GM23338 (cell line): ENCODE measurements at places on chromosomes 5 and 9.

DNA sequence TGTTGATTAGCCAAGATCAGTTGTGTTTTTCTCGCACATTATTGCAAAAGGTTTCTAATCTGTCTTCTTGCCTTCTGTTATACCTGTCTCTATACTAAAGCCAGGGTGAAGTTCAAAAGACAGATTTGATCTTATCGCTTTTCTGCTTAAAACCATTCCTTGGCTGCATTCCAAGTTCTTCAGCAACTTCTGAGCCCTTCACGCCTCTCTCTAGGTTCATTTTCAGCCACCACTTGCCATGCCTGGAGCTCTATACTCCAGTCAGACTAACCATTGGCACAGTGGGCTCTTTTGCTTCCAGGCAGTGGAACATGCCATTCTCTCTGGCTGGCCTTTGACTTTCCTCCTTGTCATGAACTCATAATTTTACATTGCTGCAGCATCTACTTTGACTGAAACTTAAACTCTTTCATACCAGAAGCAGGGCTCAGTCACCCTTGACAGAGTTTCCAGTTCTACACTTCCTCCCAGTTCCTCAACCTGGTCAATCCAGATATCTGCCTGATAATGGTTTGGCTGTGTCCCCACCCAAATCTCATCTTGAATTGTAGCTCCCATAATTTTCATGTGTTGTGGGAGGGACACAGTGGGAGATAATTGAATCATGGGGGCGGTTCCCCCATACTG lies 114.4 kb downstream of the SLC12A2 start:
- H3K27ac ChIP-seq = no peak overlapping the region
- H3K27me3 ChIP-seq = no peaks in the 10 kb centered on the region; the same call in 1 of the 2 replicates
- no peak overlapping the region for H3K4me3 ChIP-seq
- no peaks in the 10 kb centered on the region for H3K4me1 ChIP-seq

GRCh38 chr5:83199126-83199525 lies 121.8 kb downstream of the XRCC4 start:
- H3K36me3 ChIP-seq = no peaks in the 10 kb centered on the region
- H3K4me3 ChIP-seq = no peak overlapping the region
- no peaks in the 10 kb centered on the region for H3K4me1 ChIP-seq
- no peak for DNase-seq
- H3K27ac ChIP-seq = no peak overlapping the region

DNA sequence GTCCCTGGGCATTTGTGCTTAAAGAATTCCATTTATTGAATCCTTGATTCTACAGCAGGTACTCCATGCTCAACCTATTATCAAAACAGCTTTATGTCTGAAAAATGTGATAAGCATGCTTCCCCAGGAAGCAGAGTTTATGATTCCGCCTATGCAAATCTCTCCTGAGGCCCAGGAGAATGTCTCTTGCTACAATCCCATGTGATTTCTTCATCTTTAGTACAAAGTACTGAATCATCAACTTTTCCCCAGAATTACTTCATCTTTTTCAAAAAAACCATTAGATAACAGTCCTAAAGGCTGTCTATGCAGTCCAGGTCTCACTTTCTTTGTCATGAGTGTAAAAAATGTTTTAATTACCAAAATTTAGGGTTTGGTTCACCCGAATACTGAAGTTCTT lies 130.2 kb upstream of the ADAMTSL1 start:
- H3K4me1 ChIP-seq = no peaks in the 10 kb centered on the region
- H3K27me3 ChIP-seq = no peaks in the 10 kb centered on the region
- no peaks in the 10 kb centered on the region for H3K36me3 ChIP-seq
- H3K4me3 ChIP-seq = no peak overlapping the region
- DNase-seq = no peak
- H3K27ac ChIP-seq = no peak overlapping the region

DNA sequence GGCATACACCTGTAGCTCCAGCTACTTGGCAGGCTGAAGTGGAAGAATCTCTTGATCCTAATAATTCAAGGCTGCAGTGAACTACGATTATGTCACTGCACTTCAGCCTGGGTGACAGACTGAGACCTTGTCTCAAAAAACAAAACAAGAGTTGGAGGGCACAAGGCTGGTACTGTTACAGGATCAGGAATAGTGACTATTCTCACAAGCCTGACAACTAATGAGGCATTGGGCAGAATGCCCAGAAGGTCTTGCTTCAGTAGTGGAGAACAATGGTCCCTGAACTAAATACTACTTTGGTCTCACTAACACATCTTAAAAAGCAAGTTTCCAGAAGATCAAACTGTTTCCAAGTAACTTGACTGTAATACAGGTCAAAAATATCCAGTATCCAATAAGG lies 182.9 kb upstream of the RFX3 start:
- no peaks in the 10 kb centered on the region for H3K4me1 ChIP-seq
- no peak overlapping the region for H3K27ac ChIP-seq
- DNase-seq = no peak
- no peak overlapping the region for H3K4me3 ChIP-seq
- H3K36me3 ChIP-seq = no peaks in the 10 kb centered on the region

DNA sequence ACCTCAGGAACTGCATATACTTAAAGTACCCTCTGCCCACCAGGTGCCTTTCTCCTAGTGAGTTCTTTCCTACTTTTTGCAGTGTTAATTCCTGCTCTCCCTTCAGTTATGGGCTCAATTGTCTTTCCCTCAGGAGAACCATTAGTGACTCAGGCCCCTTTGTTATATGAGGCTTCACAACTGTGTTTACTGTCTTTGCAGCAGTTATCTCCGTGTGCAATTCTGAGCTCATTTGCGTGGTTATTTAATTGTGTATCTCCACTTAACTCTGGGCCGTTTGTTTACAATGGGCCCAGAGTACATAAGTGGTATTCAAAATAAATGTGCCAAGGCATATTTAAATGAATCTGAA lies 9.6 kb downstream of the FBXO38 start:
- H3K27me3 ChIP-seq = no peaks in the 10 kb centered on the region
- DNase-seq = peak; percentile 57
- H3K4me3 ChIP-seq = no peak overlapping the region
- peaks cover 41% of the 10 kb centered on the region for H3K4me1 ChIP-seq
